ENCODE measurements at places on chromosomes 6 and 20.

GRCh38 chr6:103183831-103184411 lies 1675.8 kb downstream of the HACE1 start:
- no peak for DNase-seq

DNA sequence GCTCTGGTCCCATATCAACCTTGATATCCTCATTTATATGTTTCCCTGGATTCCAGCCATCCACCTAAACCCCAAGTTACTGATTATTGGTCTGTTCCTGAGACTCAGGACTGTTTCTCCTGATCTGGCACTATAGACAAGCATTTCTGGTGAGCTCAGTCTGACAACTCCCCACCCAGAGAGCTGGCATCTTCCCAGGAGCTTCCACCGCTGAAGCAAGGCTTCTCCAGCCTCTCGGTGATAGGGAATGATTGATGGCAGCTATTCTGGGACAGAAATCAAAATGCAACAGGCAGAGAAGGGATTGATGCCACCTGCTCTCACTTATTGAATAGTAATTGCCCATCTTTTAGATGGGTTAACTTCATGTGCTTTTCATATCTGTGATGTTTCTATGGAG lies 169.7 kb upstream of the GGTLC1 start:
- DNase-seq, result peak; percentile 1

- no peak for DNase-seq
Observed at GRCh38 chr6:32835167-32835893, 3.2 kb downstream of the TAP2 start.

DNA sequence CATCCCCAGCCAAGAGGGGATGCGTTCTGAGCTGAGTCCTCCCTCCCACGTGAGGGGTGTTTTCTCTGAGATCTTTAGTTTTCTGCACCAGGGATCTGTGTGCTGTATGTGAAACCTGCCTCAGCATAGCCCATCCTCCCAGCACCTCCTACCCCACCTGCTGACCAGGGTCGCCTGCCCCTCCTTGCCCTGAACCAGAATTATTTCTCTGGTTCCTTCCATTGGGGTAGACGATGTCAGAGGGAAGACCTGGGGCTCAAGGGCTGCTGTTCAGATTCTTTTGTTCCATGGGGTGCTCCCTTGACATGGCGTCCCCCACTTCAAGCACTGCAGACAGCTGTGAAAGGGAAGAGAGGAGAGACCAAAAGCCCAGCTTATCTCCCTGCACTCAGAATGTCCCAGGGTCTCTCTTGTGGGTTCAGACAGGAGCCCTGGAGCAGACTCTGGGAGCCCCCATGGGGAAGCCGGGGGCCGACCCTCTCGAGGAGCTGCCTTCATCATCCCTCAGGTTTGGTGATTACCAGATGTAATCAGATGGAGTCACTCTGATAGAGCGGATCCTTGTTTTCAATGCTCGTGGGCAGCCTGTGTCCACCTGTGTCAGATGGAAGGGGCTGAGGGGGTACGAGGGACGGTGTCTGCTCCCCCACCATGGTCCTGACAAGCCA lies 74.3 kb downstream of the ERMARD start:
- DNase-seq, result no peak

DNA sequence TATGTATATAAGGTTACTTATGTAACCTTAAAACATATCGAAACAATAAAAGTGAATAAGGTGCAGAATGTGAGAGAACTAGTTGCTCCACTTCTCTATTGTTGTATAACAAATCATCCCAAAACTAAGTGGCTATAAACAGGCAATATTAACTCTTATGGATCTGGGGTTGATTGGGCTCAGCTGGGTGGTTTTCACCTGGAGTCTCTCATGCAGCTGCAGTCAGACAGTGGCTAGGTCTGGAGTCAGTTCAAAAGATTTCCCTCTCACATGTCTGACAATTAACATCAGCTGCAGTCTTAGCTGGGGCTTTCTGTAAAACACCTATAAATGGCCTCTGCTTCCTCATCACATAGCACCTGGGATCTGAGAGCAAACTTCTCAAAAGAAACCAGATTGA lies 288.4 kb upstream of the SASH1 start:
- no peak for DNase-seq

DNA sequence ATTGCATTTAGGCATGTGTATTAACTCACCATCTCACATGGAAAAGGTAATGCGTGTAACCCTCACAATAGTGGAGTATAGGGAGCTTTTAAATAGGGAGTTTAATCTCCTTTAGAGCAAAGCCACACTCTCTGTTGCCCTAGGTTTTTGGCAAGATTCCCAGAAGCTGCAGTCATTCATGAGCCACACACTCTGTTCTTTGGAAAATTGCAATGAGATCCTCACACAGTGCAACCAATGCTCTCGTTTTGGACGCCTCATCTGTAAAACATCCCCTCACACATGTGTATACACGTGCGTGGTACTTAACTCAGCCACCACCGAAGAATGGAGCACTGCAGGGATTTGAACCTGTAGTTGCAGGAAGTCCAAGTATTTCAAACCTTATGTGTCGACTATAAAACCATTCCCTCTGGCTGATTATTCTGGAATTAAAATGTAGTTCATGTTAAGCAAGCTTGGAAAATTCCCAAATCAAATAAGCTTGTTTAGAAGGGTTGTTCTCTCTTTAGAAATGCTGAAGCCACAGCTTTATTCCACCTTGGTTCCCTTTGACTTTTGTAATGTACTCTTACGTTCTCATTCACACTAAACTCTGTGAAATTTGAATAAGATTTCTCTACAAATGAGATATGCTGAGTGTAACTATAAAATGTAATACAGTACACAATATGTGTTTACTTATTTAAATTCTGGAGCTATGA lies 489.8 kb upstream of the MANEA start:
- peak; percentile 74 for DNase-seq

DNA sequence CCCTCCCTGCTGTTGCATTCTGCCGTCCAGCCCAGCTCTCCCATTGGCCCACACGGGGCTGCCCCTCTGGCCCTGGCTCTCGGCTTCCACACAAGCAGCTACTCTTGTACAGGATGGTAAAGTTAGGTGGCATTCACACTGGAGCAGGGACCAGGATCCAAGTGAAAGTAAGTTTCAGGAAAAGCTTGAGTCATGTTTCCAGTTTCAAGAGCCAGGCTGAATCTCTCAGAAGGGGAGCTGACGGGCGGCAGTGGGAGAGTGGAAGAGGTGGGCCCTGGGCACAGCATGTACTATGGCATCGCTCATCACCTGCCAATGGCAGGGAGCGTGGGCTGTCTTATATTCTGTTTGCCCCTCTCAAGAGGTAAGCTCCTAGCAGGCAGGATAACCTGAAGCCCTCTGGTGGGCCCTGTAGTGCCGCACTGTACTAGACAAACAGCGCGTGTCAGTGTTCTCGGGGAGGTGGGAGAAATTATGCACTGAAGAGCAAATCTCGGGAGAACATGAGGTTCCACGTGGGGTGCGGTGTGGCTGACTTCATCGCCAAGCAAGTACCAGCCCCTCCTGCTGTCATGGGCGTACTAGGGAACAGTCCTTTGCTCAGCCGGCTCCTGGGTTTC lies 241.5 kb downstream of the NRN1 start:
- DNase-seq, result no peak

DNA sequence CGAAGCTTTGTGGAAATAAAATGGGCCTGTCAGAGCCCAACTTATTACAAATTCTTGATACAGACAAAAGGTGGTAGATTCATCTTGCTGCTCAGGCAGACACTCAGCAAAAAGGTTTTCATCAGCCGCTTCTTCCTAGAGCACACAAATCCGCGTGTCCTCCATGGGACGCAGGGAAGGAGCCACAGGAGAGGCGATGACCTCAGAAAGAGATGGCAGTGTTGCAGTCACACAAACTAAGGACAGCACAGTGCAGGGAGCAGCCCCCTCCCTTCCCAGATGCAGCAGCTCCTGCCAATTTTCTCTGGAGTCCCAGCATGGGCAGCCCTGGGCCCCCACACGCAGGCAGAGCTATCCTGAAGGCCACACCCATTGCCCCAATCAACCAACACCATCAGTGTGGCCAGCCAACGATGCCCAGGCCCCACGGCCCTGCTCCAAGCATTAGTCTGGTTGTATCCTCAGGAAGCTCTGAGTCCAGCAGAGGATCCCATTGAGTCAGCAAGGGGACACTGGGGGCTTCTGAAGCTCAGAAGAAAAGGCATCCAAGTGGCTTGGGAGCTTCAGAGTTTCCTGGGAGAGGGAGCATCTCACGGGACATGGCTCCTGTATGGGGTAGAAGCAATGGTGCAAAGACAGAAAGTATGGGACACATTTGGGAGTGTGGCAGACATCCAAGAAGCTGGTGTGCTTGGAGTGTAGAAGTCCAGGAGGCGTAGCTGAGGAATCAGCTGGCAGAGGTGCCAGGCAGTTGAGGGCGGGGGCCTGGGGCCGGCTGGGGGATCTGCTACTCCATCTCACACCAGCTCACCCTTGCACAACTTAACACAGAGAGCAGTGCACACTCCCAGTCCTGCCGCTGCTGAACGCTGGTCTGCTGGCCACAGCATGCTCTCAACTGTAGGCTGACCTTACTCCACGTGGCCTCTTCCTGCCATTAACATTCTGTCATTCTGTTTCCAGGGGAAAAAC lies 142.1 kb upstream of the CST7 start:
- DNase-seq, result no peak

- DNase-seq, result peak; percentile 65
Observed at GRCh38 chr20:14916360-14916920, 579.0 kb upstream of the FLRT3 start.

DNA sequence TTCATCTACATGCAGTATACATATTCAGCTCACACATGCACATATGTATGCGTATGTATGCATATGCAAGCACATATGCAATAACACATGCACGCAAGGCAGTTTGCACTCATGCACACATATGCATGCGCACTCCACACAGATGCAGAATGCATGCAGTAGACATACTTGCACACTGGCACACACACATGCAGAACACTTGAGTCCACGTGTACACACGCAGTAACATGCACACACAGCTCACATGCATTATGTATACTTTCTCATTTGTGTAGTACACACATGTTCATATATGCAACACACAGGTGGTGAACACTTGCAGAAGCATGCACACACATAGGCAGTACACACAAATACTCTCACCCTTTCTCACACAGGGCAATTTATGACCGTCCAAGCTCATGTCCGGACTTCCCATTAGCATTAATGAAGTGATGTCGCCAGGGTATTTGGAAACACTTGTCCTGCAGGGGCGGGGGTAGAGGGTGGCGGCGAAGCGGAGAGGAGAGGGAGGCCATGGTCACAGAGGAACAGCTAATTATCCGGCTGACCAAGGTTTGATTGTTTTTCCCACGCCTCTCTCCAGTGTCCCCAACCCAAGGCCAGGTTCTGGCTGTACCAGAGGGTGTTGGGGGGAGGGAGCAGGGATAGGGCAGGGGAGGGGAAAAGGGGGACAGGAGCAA lies 91.3 kb downstream of the VEGFA start:
- no peak for DNase-seq

- peak; percentile 86 for DNase-seq
Observed at GRCh38 chr6:149065658-149066556, 251.6 kb upstream of the TAB2 start.

DNA sequence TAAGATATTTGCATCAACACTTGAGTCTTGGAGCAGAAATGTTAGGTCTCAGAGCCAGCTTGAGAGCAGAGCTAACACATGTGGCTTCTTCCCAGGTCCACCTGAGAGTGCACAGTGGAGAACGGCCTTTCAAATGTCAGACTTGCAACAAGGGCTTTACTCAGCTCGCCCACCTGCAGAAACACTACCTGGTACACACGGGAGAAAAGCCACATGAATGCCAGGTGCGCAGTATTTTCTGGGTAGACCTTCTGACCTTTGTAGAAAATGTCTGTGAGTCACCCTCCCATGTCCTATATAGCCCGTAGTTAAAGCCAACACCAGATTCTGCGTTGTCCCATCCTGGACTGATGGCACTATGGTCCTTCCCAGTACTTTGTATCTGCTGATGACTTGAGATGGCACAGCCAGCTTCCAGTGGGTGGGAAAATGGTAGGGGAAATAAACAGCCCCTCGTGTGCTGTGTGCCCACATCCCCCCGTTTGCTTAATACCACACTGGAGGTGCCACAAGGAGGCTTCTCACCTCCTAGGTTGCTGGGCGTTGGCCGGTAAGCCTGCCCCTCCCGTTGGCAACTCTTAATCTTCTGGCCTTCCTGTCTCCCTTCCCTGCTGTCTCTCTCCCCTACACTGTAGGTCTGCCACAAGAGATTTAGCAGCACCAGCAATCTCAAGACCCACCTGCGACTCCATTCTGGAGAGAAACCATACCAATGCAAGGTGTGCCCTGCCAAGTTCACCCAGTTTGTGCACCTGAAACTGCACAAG lies 20.3 kb downstream of the PRDM1 start:
- no peak for DNase-seq
